Hematopoietic multipotent progenitor cell treated with erythropoietin and hydrocortisone succinate and interleukin-3 and kit ligand, for 4 days (in vitro differentiated cells): ENCODE measurements at places on chromosomes 3 and 15.

DNA sequence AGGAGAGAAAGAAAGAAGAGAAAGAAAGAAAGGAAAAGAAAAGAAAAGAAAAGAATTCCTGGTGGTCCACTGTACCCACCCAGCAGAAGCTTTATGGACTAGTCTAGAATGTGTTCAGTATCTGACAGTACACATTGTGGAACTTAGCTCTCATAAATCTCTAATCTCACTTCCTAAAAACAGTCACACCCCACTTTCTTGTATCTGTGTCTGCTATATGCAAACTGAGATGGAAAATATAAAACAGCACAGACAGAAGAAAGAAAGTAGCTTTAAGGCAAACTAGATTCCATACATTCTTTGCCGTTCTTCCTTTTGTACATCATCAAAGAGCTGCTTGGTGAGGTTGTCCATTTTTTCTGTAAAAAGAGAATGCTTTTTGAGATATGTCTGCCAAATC, 41.1 kb upstream of the GNB5 start:
- peak; percentile 78 for DNase-seq

DNA sequence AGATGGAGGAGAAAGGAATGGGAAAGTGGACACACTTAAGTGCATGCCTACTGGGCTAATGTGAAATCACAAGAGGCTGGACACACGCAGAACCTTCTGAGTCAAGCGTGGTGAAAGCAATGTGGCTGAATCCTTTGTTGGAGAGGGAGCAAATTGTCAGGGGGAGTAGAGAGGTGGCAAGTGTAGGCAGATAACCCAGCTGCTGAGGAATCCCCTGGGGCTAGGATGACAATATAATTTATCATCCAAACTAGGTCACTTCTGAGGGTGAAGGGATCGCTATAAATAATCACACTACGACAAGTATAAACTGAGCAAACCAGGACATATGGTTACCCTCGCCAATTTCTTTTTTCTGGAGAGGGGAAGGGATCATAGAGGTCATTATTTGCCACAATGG, 28.7 kb downstream of the TAMM41 start:
- DNase-seq, result no peak

DNA sequence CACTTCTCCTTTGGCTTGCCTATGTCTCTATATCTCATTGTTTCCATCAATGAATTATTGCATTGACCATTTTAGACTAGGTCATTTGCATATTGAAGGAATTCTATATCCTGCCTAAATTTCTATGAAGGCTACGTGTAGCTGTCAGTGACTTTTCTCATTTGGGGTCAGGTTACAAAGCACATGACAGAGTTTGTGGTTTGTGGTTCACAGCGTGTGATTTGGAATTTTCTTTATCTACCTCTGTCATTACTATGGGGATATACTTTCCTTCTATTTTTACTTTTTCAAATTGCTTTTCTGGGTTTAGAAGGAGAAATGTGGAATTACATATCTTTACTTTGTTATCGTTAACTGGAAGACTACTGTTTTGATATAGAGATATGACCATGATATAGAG, 317.3 kb upstream of the CFAP20DC start:
- DNase-seq, result peak; percentile 20

DNA sequence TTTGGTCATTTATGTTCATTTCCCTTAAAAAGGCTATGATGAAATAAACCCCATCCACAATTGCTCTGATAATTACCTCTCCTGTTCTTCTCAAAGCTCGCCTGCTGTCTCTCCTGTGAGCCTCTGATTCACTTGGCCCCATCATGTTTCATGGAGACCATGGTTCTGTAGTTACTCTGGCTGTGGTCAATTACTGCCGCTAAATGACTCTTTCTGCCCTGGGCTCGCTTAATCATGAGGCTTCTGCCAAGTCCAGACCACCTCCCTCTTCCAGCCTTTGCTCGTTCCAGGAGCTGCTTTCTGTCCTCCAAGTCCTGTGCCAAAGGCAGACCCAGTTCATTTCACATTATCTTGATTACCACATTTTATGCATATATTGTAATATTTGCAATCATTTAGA, 91.9 kb downstream of the THSD4 start:
- DNase-seq, result no peak

GRCh38 chr15:72197460-72198355, at the start of gene GRAMD2A:
TSS of gene GRAMD2A (minus strand) at chr15:72197787.
- peak; percentile 42 for DNase-seq

DNA sequence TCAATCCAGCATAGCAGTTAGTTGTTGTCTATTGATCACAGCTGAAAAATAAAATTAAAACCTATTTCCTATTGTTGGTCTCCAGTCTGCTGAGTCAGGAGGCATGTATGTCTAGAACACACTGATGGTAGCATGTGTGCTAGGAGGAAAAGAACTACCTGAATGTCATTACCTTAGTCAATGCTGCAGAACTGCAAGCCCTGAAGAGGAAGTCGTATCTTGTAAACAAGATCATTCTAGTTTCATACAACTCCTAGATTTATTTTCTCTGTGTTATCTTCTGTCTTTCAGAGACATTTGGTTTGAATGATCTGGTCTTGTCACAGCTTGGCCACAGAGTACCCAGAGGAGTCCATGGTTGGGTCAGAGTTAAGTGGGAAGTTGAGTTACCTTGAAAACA, 110.0 kb upstream of the MRPL3 start:
- DNase-seq, result no peak

GRCh38 chr3:47851888-47852603, 49.1 kb downstream of the DHX30 start:
- DNase-seq, result no peak

DNA sequence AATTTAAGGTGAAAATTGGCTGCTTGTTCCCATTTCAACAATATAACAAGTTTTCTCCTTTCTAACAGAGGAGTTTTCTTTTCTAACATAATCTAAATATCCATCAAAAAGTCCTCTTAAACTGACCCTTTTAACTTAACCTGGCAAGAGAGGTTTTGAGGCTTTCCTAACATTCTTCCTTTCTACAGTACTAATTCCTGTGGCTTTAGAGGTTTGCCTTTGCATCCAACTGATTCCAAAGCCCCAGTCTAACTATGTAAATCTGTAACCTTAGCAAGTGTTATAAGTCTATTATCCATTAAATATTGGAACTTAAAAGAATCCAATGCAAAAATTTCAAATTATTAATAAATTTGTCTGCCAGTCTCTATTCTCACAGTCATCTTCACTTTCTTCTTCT, 134.1 kb downstream of the ISL2 start:
- DNase-seq, result no peak
